AG04450 (cell line): ENCODE measurements at places on chromosomes 7 and 10.
A peak's percentile ranks its signal among the peaks of the same experiment; 100 is the strongest.

DNA sequence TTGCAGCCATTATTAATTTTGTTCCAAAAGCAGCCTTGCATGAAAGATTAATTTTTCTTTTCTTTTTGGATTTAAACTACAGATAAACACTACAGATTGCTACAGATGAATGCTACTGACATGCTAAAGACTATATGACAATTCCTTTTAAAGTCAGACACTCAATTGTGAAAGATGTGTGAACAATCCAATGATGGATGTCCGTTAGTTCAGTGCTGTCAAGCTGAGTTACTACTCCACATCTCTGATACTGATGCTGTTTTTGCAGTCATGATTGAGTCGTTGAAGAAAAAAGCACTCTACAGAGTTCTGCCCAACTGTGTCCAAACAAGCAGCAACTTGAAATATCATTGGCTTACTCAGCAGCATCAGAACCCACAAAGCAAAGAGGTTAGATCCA, 146.8 kb downstream of the OTUD1 start:
- no peak for DNase-seq

GRCh38 chr10:110676016-110676415, 31.9 kb downstream of the RBM20 start:
- no peak for DNase-seq

DNA sequence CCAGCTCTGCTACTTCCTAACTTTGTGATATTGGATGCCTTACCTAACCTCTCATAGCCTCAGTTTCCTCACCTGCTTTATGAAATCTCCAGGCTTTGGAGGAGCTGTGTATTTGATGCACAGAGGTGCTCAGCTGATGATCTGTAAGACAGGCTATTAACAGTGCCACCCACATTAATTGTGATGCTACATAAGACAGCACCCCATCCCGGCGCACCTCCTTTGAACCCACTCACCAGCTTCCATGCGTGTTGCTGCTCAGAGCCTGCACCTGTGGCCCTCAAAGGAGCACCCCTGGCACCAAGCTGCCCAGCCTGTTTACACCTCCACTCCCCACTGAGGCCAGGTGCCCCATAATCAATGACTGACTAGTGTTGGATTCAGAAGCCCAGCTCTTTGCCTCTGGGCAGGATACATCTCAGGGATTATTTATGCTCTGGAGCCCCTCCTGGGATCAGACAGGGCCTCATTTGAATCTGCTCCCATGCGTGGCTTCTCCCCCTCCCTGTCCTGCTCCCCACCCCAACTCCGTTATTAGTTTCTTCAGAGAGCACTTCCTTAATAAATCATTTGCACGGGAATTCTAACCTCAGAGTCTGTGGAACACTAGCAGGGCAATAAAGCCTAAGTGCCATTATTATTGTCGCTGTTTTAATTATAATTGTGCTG, 87.7 kb downstream of the GFRA1 start:
- no peak for DNase-seq

DNA sequence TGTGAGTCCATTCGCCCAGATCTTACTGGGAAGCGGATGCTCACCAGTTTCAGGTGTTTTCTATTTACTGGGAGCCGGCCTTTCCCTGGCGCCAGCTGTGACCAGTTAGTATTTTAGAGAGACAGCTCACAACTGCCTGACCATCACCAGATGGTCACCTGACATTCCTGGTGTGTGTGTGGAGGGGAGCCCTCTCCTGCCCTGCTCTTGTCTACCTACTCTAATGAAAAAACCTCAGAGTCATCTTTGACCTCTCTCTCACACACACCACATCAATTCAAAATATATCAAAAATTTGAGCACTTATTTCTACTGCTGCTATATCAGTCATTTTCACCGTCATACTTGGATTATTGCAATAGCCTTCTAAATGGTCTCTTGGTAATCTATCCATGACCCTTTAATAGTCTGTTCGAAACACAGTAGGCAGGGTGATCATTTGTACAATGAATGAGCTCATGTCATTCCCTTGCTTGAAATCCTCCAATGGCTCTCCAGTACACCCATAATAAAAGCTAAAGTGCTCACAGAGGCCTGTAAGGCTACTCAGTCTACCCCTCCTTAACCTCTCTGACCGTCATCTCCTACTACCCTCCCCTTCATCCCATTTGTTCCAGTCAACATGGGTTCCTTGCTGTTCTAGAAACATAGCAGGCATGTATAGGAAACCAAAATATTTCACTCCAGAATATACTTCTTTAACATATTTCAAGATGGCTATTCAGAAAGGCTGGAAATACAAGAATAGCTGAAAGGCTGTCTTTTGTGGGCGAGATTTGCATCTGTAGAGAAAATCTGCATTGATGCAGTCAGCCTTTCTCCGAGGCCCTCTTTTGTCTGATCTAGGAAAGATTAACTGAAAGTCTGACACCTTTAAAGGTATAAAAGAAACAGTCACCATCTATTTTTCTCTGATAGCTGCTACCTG, 17.5 kb upstream of the NT5C3A start:
- no peak for DNase-seq

DNA sequence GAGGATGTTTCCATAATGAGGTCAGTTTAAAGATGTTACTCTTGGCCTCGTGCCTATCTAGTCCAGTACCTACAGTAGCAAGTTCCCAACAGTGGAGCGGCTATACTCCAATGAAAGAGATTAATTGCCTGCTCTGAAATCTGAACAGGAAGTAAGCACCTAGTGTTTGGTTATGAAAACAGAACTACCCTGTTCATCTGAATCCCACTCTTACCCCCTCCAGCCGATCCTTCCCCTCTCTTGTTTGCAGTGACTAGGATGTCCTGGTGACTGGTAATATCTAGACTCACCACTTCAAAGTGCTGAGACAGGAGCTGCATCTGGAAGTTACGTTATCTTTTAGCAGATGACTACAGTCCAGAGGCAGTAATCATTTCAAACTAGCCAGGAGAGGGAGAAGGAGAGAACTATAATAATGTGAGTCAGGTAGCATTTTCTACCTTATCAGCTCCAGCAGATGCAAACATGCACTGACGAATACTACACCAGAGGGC, 666.7 kb upstream of the NRP1 start:
- no peak for DNase-seq

GRCh38 chr7:133696056-133696455, 431.1 kb upstream of the LRGUK start:
- no peak for DNase-seq

- no peak for DNase-seq
These were observed 217.7 kb downstream of the TMEM178B start for GRCh38 chr7:141291541-141291940.

DNA sequence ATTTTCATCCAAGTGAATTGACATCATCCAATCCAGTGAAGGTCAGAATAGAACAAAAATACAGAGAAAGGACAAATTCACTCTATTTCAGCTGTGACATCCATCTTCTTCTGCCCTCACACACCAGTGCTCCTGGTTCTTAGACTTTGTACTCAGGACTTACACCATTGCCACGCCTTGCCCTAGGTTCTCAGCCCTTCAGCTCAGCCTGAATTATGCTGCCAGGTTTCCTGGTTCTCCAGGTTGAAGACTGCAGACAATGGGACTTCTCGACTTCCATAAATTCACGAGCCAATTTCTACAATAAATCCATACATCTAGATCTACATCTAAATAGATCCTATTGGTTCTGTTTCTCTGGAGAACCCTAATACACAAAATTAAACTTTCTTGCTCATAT, 181.2 kb upstream of the KCND2 start:
- DNase-seq: no peak

GRCh38 chr7:36967387-36967786, 243.1 kb upstream of the AOAH start:
- peak; percentile 21 for DNase-seq

- DNase-seq: no peak
These were observed 18.3 kb upstream of the PODXL start for GRCh38 chr7:131574741-131575140.

DNA sequence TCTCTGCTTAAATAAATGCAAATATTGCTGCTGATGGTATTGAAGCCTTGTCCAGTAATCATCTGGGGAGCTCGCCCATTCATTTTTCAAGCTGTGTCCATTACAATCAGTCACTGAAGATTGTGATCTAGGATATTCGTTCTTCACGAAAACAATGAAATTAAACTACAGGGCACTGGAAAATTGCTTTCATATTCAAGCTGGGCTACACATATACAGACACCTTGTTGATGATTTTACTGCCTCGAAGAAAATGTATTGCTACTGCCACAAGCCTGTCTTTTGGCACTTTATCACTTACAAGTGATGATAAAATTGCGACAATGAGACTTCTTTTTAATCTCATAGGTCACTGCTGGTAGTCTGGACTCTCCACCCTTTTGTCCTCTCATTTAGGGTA, 100.0 kb upstream of the MINDY3 start:
- no peak for DNase-seq

- DNase-seq: no peak
These were observed 243.9 kb upstream of the TCERG1L start for GRCh38 chr10:131555406-131555805.

- DNase-seq: no peak
These were observed 1.8 kb upstream of the NUB1 start for GRCh38 chr7:151339651-151340382.

- no peak for DNase-seq
These were observed 506.4 kb downstream of the KCNMA1 start for GRCh38 chr10:77131214-77131613.

DNA sequence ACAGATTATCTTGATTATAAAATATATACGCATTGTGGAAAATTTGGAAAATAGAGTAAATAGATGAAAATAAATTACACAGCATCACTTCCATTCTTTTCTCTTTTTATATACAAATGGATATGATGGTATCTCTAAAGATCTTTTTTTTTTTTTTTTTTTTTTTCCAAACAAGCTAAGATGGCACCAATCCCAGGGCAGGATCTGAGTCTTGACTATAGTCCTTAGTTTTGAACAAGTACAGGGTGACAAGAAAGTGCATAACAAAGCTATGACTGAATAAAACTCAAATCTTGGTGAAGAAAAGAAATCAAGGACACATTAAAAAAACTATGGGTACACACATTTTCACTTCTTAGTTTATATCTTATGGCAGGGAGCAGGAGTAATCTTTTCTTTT, 42.6 kb upstream of the FAM133B start:
- no peak for DNase-seq

DNA sequence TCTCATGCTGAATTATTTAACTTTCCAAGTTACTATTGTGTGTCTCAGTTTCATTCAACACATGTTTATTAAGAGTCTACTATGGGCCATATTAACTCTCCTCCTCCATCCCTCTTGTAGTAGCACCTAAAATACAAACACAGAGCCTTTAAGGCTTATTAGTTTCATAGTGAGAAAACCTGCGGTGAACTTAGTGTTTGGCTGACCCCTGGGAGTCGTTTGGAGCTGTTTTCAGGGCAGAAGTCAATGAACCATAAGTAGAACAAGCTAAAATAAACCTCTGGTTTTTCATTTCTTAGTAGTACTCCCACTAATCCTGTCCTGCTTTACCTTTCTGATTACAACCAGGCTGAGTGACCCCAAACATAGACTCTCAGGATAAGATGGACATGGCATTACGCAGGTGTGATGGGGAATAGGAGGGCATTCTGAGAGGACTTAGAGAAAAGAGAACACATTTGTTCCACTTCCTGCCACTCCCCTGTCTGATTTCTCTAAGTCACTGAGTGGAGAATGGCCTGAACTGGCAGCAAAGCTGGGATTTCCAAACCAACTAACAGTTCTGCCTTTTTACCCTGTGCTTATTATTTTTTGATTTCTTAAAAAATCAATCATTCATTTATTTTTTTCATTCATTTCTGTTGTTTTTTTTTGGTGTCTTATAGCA, 74.5 kb downstream of the LRMDA start:
- DNase-seq: no peak

DNA sequence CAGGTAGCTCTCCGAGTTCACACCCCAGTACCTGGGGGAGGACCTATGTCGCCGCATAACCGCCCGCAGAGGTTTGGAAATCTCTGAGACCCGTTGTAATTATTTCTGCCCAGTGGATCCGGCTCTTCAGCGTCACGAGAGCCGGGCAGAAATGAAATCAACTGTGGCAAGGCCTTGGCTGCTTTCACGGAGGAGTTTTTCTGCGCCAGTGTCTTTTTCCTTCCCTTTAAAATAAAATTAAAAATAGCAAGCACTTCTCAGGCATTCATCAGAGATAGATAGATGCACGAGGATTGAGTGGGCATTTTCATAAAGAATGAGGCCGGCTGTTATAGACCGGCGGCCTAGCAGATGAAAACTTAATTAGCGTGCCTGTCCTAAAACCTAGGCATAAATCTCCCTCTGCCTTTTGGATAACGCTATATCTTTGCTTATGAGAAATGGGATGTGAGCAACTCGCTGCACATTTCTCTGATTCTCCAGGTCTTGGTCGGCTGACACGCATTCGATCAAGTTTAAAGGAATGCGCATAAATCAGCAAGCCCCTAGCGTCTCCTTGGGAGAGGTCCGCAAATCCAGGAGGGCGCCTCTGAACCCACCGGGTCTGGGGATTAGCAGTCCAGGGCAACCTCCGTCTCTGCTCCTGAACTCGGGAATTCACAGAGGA, 6.4 kb downstream of the HOXA13 start:
- DNase-seq: no peak

DNA sequence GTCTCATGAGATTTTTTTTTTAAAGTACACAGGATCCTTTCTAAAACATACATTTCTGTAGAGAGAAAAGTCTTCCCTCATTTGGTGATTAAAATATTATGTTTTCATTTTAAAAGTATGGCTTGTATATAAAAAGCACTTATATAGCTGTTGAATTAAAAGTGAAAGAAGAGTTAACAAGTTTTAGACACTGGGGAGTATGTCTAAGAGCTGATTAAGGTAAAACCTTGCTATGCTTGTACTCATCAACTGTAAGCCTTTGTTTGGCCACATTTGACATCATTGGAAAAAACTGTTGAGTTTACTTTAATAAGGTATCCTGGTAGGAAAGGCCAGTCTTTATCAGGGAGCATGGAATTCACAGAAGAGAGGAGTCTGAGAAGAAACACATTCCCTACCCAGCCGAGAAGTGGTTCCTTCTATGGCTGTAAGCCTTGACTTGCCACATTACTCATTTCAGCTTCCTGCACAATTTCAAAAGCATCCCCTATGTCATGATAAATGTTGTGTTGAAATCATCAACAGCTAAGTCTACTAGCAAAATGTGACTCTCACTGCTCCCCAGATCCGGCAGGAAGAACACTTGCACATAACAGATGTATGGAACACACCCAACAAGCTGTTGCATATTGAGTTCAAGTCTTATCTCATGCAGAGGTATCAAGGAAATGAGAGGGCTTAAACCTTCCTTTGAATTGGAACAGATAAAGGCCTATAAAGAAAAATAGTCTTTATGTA, 171.8 kb upstream of the CDK1 start:
- no peak for DNase-seq

GRCh38 chr7:156614434-156615264, 25.9 kb upstream of the RNF32 start:
- no peak for DNase-seq
